ENCODE measurements at places on chromosomes 6 and 20. TPM values are rescaled to one million over a fixed set of nuclear protein-coding genes. Genes with fewer than 3 reads are reported as not detected.

CFAP206 gene
- 0.25 TPM for total RNA-seq

MUC21 gene
- total RNA-seq: not detected

EMILIN3 gene
- total RNA-seq: 4.3 TPM

SAMD5 gene
- 0.67 TPM for total RNA-seq

SDCBP2 gene
- total RNA-seq: 1.5 TPM

PAK5 gene
- total RNA-seq: not detected

GPR63 gene
- 0.79 TPM for total RNA-seq

PLA2G7 gene
- 0.15 TPM for total RNA-seq

ETV7 gene
- 0.15 TPM for total RNA-seq

PDYN gene
- not detected for total RNA-seq

DLK2 gene
- total RNA-seq: 1.2 TPM

SLC4A11 gene
- total RNA-seq: 0.82 TPM

SSTR4 gene
- total RNA-seq: not detected
